ENCODE measurements at places on chromosomes 12 and 14. TPM values are rescaled to one million over a fixed set of nuclear protein-coding genes. Genes with fewer than 3 reads are reported as not detected.

Gene KLRC2
- not detected for total RNA-seq

Gene CCDC196
- not detected for total RNA-seq

Gene CPM
- 93.7 TPM for total RNA-seq

Gene SYT1
- 10.3 TPM for total RNA-seq

Gene TBX5
- not detected for total RNA-seq

Data from tibial nerve (tissue), 4 donors.